ENCODE measurements at places on chromosomes 13 and 19.

DNA sequence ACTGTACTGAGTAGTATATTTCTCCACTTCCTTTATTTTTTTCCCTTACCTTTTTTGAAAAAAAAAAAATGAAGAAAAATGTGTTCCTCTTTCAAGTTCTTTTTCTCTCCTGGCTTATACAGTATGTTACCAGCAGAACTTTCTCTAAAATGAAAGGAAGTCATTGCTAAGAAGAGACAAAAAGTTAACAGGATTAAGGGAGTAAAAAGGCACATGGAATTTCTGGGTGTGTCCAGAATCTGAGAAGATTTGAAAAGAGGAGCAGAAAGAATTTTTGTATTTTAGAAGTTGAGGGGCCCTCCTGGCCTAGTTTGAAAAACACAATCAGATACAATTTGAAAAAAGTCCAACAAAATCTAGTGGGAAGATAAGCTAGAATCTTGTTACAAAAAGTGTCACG is 21.0 kb upstream of the TRIM13 start:
- DNase-seq, result no peak

- no peak for DNase-seq
Measured at GRCh38 chr13:100594255-100594654, 5.7 kb upstream of the GGACT start.

DNA sequence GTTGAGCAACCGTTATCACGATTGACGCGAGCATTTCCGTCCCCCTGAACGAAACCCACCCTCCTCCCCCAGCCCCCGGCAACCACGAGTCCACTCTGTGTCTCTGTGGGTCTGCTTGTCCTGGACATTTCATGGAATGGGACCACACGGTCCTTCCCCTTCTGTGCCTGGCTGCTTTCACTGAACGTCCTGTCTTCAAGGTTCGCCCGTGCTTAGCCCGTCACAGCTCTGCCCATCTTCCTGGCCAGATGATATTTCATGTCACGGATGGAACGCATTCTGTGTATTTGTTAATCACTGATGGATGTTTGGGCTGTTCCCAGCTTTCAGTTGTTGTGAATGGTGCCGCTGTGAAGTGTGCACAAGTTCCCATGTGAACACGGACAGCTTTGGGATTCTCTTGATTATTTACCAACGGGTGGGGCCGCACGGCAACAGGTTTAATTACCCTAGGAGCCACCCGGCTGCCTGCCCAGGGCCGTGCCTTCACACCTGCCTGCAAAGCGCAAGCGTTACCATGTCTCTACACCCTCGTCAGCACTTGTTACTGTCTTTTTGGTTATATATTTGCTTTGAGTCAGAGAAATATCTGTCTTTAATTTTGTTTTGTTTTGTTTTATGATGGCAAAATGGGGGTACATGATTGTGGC is 42.5 kb downstream of the RASA3 start:
- no peak for DNase-seq

- DNase-seq, result peak; percentile 33
Measured at GRCh38 chr13:40563350-40564125, 102.9 kb downstream of the FOXO1 start.

DNA sequence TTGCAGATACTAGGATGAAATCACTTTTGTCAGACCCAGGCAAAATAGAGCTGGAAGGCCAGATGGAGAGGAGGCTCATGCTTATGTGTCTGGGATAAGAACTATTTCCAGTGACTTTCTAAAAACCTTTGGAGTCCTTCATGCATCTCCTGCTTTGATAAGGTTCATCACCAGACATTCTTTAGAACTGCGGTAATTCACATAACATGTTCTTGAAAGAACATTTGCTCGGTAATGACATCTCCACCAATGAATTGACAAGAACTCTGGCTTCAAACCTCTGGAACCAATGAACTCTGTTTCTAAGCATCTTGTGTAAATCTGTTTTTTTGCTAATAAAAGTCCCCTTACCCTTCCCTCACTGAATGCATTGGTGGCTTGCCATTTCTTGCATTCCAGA is 112.0 kb upstream of the KL start:
- DNase-seq, result no peak

- DNase-seq, result peak; percentile 67
Measured at GRCh38 chr19:54390942-54391577, 24.2 kb upstream of the TTYH1 start.

- DNase-seq, result peak; percentile 81
Measured at GRCh38 chr19:11339254-11340098, at the start of gene RAB3D. Gene RAB3D, minus strand, starts transcription at chr19:11339657. Its CDS starts 2,258 bp downstream, at chr19:11337399.

GRCh38 chr13:79183231-79183630 is 222.8 kb downstream of the RBM26 start:
- no peak for DNase-seq

- DNase-seq, result peak; percentile 46
Measured at GRCh38 chr13:66313413-66313812, 916.7 kb downstream of the PCDH9 start.

GRCh38 chr13:27970382-27971235 is 1.5 kb upstream of the CDX2 start:
- DNase-seq, result no peak

DNA sequence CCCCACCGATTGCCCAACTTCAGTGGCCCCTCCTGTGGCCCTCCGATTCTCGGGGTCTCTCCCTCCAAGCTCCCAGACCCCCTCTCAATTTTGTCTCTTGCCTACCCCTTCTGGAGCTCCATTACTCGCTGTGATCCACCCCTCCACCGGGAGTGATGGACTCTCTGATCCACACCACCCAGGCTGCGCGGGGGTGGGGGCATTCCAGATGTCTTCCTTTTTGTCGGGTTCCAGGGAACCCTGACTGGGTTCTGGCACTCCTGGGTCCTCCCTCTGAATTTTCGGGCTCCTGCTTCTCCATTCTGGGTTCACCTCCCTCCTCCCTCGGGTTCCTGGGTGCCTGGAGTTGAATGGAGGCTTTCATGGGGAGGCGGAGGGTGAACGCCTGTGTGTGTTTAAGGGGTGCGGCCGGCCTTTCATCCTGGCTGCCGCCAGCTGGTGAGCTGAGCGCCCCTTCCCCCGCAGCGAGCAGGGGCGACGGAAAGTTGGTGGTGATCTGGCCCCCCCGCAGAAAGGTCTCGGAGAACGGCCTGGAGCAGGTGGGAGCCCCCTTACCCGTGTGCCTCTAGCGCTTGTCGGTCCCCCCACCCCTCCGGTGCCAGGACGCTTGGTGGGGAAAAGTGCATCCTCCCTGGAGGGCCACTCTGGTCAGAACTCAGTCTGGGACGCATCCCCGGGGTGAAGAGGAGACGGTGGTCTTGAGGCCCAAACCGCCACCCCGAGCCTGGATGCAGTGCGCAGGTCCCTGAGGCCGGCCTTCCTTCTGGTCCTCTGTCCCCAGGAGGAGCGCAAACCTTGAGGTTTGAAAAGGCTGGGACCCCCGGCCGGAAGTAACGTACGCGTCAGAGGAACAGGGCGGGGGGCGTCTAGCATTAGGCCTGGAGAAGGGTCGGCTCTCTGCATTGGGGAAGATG is 1.6 kb downstream of the MISP3 start:
- DNase-seq, result no peak

- no peak for DNase-seq
Measured at GRCh38 chr19:30879225-30879624, 470.0 kb downstream of the TSHZ3 start.

DNA sequence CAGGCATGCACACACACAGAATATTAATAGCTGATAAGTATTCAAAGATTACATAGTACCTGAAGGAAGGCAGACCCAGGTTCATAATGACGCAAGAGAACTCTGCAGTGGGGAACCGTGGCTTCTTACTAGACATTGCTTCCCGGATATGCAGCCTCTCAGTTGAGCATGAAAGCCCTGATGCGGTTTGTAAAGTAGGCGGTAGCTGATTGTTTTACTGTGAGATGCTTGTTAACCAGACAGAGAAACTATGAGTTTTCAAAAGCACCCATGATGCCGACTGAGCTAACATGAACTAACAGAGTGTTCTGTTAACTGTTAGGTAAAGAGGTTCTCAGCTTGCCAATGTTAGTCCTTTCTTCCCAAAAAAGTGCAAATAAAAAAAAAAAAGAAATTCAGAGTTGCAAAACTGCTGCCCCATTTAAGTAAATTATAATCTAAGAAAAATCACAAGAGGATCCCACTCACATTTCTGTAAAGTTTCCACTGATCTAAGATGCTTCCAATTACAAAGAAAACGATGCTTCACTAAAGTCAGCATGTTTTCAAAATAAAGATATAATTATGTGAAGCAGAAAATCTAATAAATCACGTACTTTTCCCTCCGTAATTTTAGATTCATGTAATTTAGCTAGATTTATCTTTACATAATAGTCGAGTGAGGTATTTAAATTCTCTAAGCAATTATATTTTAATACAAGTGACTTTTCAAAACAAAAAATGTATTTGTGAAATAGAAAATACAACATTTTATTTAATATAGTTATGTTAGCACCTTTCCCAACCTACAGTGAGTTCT is 2.2 kb downstream of the FLT1 start:
- no peak for DNase-seq

DNA sequence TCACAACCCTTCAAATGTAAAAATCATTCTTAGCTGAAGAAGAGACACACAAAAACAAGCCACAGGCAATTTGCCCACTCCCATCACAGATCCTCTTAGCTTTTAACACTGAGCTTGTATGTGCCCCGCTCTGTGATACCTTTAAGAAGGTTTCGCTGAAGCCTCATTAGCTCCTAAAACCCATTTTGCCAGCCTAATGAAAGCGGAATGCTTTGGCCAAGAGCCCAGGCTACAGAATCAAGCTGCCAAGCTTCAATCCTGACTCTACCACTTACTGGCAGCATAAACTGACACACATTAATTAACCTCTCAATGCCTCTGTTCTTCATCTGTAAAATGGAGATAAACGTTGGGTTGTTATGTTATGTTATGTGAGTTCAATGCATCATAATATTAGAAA is 10.5 kb downstream of the ZNF112 start:
- DNase-seq, result no peak
